GM23338 (cell line): ENCODE measurements at places on chromosomes 7 and 10. TPM values are rescaled to one million over a fixed set of nuclear protein-coding genes. Genes with fewer than 3 reads are reported as not detected.

The CNPY1 gene
- total RNA-seq: 0.31 TPM in 1 of 2 replicates, not detected in the other

The TSPAN13 gene
- total RNA-seq: 27.6 and 28.8 TPM in 2 replicates

The CAV1 gene
- 16.0 and 22.5 TPM in 2 replicates for total RNA-seq

The ZNF479 gene
- not detected in 2 replicates for total RNA-seq

The TMEM213 gene
- total RNA-seq: 0.08 TPM in 1 of 2 replicates, not detected in the other

The HOXA11 gene
- total RNA-seq: not detected in 2 replicates

The PRPS1L1 gene
- not detected in 2 replicates for total RNA-seq

The ELAPOR2 gene
- total RNA-seq: 27.1 and 42.9 TPM in 2 replicates

The NOS3 gene
- total RNA-seq: 6.1 and 13.3 TPM in 2 replicates

The GLCCI1 gene
- 15.5 and 15.7 TPM in 2 replicates for total RNA-seq

The GPR15LG gene
- total RNA-seq: not detected in 2 replicates

The IGFBP3 gene
- total RNA-seq: 8.2 and 11.2 TPM in 2 replicates

The OR9A2 gene
- 2.6 TPM in 1 of 2 replicates, not detected in the other for total RNA-seq

The PVRIG gene
- not detected in 2 replicates for total RNA-seq

DNA sequence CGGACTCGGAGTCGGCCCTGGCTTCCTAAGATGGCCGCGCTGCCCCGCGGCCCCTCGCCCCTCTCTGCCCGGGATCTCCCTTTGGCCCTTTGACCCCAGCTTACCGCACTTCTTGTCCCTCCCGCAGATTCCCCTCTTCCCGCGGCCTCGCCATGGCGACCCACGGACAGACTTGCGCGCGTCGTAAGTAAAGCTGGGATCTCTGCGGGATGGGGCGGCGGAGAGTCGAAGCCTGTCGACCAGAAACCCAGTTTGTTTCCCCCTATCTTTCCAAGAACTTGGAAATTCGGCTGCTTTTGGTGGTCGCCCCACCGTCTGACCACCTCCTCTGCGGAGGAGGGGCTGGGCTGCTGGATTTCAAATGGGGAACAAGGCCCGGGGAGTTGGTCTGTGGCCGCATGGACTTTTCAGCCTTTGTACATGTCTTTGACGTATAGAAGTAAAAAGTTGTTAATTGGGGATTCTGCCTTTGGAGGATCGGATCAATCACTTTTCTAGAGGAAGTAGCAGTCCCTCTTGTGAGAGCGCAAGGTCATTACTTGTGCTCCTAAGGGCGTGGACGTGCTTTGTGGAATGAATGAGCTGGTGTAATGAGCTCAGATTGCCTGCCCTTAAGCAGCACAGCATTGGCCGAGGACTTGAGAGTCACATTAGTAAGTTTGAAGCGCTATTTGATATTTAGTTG, 553 bp downstream of the VDAC2 start:
- H3K4me1 ChIP-seq: peaks cover 6% of the 10 kb centered on the region
- DNase-seq: peak; percentile 48
- H3K4me3 ChIP-seq: peak overlapping the region; percentile 99
- peak overlapping the region; percentile 96 for H3K27ac ChIP-seq

DNA sequence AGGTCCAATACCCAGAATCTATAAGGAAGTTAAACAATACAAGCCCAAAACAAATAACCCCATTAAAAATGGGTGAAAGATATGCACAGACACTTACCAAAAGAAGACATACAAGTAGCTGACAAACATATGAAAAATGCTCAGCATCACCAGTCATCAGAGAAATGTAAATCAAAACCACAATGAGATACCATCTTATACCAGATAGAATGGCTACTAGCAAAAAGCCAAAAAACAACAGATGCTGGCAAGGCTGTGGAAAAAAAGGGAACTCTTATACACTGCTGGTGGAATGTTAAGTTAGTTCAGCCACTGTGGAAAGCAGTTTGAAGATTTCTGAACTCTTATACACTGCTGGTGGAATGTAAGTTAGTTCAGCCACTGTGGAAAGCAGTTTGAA, 331.1 kb downstream of the KIF20B start:
- no peak for DNase-seq
- H3K27ac ChIP-seq: no peak overlapping the region
- no peaks in the 10 kb centered on the region for H3K4me1 ChIP-seq
- no peaks in the 10 kb centered on the region for H3K27me3 ChIP-seq

- 0 out of 2 replicates have a peak, but pooled peaks cover 3% of the 10 kb centered on the region for H3K27me3 ChIP-seq
- H3K36me3 ChIP-seq: no peaks in the 10 kb centered on the region
- H3K4me1 ChIP-seq: peaks cover 23% of the 10 kb centered on the region
- H3K27ac ChIP-seq: no peak overlapping the region
- DNase-seq: no peak
These were observed 54.8 kb upstream of the TCF7L2 start for GRCh38 chr10:112895292-112895691.

DNA sequence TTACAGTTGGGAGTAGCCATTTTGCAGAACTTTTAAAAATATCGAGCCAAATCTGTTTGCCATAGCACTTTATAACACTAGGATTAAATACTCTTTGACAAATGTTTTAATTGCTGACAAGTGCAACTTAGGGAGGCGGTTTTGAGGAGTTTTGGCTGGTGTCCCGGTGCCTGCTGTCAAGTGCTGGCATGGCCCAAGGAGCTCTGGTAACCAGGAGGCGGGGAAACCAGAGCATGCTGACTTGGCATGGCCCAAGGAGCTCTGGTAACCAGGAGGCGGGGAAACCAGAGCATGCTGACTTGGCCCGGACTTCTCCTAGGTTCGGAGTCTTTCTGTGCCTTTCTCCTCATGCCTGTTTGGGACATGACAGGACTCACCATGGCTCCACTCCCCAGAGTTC, 30.8 kb upstream of the ZNF32 start:
- no peaks in the 10 kb centered on the region for H3K36me3 ChIP-seq
- no peaks in the 10 kb centered on the region for H3K4me1 ChIP-seq
- no peak for DNase-seq

GRCh38 chr7:4733936-4734528, 41.4 kb upstream of the AP5Z1 start:
- no peak overlapping the region for H3K27ac ChIP-seq
- H3K4me3 ChIP-seq: no peak overlapping the region
- DNase-seq: no peak
- peaks cover 8% of the 10 kb centered on the region; the same call in 1 of the 2 replicates for H3K4me1 ChIP-seq
- no peaks in the 10 kb centered on the region for H3K27me3 ChIP-seq

- no peaks in the 10 kb centered on the region for H3K27me3 ChIP-seq
- peaks cover 22% of the 10 kb centered on the region for H3K4me1 ChIP-seq
- no peaks in the 10 kb centered on the region for H3K36me3 ChIP-seq
- DNase-seq: peak; percentile 90
These were observed 166.1 kb downstream of the ST7 start for GRCh38 chr7:117119192-117119924.

- H3K4me3 ChIP-seq: no peak overlapping the region
- no peaks in the 10 kb centered on the region for H3K4me1 ChIP-seq
- H3K27ac ChIP-seq: no peak overlapping the region
- no peaks in the 10 kb centered on the region for H3K27me3 ChIP-seq
- DNase-seq: no peak
These were observed 96.9 kb upstream of the NEBL start for GRCh38 chr10:20993830-20994527.

DNA sequence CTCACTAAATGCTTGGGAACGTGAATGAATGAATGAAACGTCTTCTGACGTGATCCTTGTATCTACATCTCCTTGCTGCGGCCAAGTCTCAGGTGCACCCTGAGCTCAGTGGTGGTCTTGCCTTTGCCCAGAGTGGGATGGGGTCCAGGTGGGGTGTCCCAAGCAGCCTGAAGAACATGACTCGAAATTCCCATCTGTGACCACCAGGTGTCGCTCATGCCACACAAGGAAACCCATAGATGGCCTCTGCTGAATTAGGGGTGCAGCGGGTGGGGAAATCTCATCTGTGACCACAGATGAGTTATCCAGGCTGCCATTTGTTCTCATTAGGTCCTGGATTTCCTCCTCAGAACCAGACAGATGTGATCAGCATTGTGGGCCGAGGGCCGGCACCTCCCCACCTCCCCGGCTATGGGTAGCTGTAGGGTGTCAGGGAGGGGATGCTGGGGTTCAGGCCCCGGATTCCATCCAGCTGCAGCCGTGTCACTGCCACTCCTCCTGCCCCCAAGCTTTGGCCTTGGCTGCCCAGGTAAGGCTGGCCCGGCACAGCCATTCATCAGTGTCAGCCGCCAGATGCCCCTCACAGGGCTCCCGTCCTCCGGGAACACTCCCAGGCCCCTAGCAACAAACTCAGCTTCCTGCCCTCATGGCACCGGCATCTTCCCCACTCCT, 21.0 kb upstream of the GNA12 start:
- H3K27ac ChIP-seq: no peak overlapping the region
- peak; percentile 88 for DNase-seq
- peaks cover 13% of the 10 kb centered on the region; the same call in 1 of the 2 replicates for H3K4me1 ChIP-seq
- no peak overlapping the region for H3K4me3 ChIP-seq

- H3K36me3 ChIP-seq: no peaks in the 10 kb centered on the region
- no peaks in the 10 kb centered on the region for H3K27me3 ChIP-seq
- H3K4me1 ChIP-seq: peaks cover 9% of the 10 kb centered on the region; the same call in 1 of the 2 replicates
- no peak overlapping the region for H3K4me3 ChIP-seq
- H3K27ac ChIP-seq: no peak overlapping the region
- no peak for DNase-seq
These were observed 23.7 kb downstream of the RAB18 start for GRCh38 chr10:27527666-27528295.

GRCh38 chr7:123784263-123784662, 35.5 kb upstream of the WASL start:
- H3K4me1 ChIP-seq: peaks cover 38% of the 10 kb centered on the region
- no peak overlapping the region for H3K4me3 ChIP-seq
- no peaks in the 10 kb centered on the region for H3K27me3 ChIP-seq

- H3K27ac ChIP-seq: no peak overlapping the region
- H3K36me3 ChIP-seq: no peaks in the 10 kb centered on the region
- H3K27me3 ChIP-seq: no peaks in the 10 kb centered on the region
- H3K4me1 ChIP-seq: no peaks in the 10 kb centered on the region
- H3K4me3 ChIP-seq: no peak overlapping the region
- no peak for DNase-seq
These were observed 268.2 kb downstream of the CCDC3 start for GRCh38 chr10:12733271-12733670.

DNA sequence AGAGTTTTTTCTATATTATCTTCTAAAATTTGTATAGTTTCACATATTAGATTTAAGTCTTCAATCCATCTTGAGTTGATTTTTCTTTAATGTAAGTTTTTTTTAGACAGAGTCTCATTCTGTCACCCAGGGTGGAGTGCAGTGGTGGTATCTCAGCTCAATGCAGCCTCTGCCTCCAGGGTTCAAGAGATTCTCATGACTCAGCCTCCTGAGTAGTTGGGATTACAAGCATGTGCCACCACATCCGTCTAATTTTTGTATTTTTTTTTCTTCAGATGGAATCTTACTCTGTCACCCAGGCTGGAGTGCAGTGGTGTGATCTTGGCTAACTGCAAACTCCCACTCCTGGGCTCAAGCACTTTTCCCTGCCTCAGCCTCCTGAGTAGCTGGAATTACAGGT, 143.4 kb upstream of the ZNF92 start:
- H3K27me3 ChIP-seq: no peaks in the 10 kb centered on the region
- no peaks in the 10 kb centered on the region; the same call in 1 of the 2 replicates for H3K4me1 ChIP-seq
- DNase-seq: no peak
- no peak overlapping the region for H3K4me3 ChIP-seq

- H3K4me1 ChIP-seq: peaks cover 66% of the 10 kb centered on the region
- no peaks in the 10 kb centered on the region for H3K36me3 ChIP-seq
- peak overlapping the region; percentile 60 for H3K4me3 ChIP-seq
- H3K27ac ChIP-seq: no peak overlapping the region
- H3K27me3 ChIP-seq: peaks cover 97% of the 10 kb centered on the region
These were observed 2.4 kb downstream of the GATA3 start for GRCh38 chr10:8056871-8057331.

DNA sequence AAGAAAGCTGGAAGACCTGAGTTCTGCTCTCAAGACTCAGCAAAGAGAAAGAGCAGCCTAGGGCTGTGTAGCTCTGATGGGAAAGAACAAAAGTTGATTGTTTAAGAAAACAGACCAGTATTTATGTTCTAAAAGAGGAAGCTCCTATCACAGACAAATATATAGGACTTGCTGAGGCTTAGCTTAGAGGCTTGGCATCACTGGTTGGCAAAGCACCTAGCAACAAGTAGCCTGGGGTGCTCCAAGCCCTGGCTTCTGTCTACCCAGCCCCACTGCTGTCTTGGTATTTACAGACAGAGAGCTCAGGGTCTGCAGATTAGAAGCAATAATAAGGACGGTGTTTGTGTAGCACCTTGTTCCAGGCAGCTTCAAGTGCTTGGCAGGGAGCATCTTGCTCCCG, 36.9 kb upstream of the CCDC3 start:
- H3K36me3 ChIP-seq: no peaks in the 10 kb centered on the region
- no peaks in the 10 kb centered on the region for H3K4me1 ChIP-seq
- H3K4me3 ChIP-seq: no peak overlapping the region
- H3K27ac ChIP-seq: no peak overlapping the region

DNA sequence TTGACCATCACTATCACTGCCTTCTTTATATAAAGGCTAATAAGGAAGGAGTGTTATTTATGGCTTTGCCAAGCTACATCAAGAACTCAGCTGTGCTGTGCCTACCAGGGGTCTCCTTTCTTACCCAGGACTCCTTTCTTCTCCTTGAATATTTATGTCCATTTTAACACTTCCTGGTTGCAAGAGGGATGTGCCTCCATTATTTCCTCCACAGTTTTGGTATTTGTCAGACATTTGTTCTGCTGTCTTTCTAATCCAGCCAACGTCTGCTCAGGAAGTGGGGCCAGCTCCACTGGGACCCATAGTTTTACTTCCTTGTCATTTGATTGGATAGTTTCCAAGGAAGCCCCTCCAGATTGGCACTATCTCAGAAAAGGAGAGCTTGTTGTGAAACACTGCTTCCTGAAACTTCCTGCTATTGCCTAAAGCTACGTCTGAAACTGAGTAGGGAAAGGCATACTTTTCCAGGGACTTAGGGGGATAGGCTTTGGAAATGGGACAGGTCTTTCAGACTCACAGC, 6.6 kb upstream of the STRIP2 start:
- no peak for DNase-seq
- H3K27ac ChIP-seq: no peak overlapping the region
- H3K4me1 ChIP-seq: peaks cover 1% of the 10 kb centered on the region; the same call in 1 of the 2 replicates

DNA sequence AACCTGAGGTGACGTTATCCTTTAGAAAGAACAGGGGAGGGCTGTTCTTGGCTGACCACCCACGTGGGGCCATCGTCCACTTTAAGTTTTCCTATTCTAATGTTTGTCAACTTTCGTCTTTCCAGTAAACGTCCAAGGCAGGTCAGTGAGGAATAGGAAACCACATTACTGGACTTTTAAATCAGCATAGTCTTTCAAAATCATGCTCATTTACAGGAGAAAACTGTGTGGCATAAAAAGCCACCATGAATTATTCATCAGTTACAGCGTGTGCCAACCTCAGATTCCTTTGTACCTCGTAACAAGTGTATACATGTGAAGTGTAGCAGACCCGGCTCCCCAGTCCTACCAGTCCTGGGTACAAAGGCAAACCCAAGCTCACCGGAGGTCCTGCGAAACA, 25.1 kb upstream of the ABLIM1 start:
- no peaks in the 10 kb centered on the region for H3K27me3 ChIP-seq
- H3K27ac ChIP-seq: no peak overlapping the region
- no peak for DNase-seq

- H3K27me3 ChIP-seq: no peaks in the 10 kb centered on the region
- no peak overlapping the region for H3K27ac ChIP-seq
- H3K4me3 ChIP-seq: no peak overlapping the region
- no peak for DNase-seq
- no peaks in the 10 kb centered on the region for H3K4me1 ChIP-seq
These were observed 17.1 kb downstream of the NPFFR1 start for GRCh38 chr10:70266701-70267100.

GRCh38 chr7:19104811-19105210, 12.6 kb downstream of the TWIST1 start:
- no peaks in the 10 kb centered on the region for H3K36me3 ChIP-seq
- DNase-seq: no peak
- H3K4me1 ChIP-seq: peaks cover 43% of the 10 kb centered on the region

- no peaks in the 10 kb centered on the region for H3K27me3 ChIP-seq
- no peaks in the 10 kb centered on the region for H3K4me1 ChIP-seq
- H3K36me3 ChIP-seq: peaks cover 19% of the 10 kb centered on the region; the same call in 1 of the 2 replicates
- H3K4me3 ChIP-seq: no peak overlapping the region
These were observed 6.5 kb downstream of the FKBP14 start for GRCh38 chr7:30019960-30020359.
